Activated CD8-positive, alpha-beta memory T cell treated with anti-CD3 and anti-CD28 coated beads, Interleukin-2, amount 50 U/mL, for 4 hours (primary cell): ENCODE measurements at places on chromosomes 11 and 22.
A peak's percentile ranks its signal among the peaks of the same experiment; 100 is the strongest.

DNA sequence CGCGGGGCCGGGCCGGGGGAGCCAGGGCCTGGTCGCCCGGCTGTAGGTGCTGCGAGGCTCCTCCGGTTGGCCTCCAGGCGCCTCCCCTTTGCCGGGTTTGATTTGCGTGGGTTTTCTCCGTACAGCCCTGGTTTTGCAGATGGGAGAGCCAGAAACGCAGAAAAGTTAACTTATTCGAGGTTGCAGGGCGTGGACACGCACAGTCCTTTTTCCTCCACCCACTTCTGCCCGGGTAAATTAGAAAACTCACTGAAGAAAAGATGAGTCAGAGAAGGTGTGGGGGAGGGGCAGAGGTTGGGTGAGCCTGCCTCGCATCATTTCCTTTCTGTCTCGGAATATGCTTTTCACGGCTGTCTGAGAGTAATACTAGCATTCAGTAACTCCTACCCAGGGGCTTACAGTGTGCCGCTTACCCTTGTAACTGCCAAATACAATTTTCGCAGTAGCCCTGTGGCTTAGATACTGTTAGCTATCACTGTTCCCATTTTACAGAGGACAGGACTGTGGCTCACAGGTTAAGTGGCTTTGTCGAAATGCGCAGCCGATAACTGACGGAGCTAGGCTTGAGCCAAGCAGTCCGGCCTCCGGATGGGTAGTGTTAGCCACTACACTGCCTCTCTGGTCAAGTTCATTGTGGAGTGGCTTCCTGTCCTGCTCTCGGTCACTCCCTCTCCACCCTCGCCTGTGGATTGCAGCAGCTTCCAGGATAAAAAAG is 812 bp downstream of the FADD start:
- peak; percentile 91 for DNase-seq

DNA sequence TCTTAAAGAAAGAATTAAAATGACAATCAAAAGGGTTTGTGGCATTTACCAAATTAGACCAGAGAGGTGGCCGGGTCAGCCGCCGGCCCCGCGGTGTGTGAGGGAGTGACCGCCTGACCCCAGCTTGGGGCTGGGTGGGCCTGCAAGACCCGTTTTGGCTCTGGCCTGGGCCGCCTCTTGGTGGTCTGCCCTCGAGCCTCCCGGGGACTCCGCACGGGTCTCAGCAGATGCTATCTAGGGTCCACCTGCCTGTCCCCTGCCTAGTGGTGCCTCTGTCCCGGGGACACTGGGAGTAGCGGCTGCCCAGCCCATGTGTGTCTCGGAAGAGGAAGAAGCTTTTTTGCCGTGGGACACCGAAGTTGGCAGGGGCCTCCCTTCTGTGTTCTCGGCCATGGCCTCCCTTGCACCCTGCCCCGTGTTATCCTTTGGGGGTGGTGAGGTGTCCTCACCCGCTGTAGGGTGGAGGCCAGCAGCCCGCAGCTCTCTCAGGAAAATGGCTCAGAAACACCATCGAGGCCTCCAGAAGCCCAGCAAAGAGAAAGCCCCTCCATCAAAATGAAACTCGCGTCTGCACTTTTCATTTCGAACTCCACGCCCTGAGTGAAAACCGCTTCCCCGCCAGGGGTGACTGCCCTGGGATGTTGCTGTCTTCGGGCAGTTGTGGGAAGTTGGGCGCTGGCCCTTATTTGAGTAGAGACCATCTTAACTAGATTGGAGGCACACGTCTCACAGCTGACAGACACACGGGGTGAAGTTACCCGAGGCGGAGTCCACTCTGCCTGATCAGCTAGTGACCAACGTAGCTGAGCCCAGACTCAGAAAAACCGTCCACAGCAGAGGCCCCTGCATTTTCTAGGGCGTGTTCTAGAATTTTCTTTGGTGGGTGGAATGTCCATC is 8.0 kb downstream of the CCND1 start:
- no peak for DNase-seq

GRCh38 chr11:11956006-11956405 is 52.4 kb downstream of the DKK3 start:
- DNase-seq: no peak

- no peak for DNase-seq
Observed at GRCh38 chr11:115146425-115146824, 357.8 kb downstream of the CADM1 start.

DNA sequence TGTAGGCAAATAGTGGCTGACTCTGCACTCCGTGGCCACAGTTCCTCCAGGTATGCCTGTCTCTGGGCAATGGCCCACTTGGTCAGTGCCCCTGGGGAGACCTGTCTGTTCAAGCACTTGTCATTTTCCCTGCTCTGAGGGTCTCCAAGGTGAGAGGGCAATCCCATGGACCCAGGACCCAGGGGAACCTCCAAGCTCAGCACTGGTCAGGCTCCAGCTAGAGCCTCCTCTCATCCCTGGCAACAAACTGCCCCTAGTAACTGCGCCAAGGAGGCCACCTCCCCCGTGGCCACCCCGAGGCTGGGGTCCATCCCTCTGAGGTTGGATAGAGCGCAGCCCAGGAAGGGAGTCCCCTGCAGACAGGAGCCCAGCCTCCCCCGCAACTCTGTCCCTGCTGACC is 713 bp upstream of the ANKK1 start:
- no peak for DNase-seq

DNA sequence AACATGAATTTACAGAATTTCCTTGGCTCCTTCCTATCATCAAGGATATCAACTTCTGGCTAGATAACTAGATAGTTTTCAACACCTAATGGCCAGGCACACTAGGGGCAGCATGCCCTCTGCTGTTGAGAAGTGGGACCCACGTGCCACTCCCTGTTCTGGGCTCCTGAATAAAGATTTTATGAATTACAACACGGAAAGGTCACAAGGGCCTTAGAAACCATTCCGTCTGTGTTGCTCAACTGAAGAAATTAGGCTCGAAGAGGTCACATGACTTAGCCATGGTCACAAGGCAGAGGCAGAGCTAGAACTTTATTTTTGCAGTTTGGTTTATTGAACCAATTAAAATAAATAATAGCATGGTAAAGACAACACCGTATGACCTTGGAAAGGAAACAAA is 36.0 kb downstream of the PRCP start:
- DNase-seq: no peak

DNA sequence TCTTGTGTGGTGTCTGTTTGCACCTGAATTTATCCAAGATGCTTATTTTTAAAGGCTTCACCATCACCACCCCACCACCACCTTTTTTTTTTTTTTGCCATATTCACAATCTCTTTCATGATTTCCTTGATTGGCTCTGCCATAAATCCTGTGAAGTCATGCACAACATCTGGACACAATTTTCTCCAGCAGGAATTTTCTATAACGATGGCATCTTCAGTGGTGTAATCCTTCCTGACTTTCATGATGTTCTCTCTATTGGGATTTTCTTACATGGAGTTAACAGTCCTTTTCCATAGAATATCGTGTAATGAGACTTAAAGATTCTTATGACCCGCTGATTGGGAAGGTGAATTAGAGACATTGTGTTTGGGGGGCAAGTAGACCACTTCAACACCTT is 17.8 kb downstream of the ZFP91 start:
- DNase-seq: no peak

DNA sequence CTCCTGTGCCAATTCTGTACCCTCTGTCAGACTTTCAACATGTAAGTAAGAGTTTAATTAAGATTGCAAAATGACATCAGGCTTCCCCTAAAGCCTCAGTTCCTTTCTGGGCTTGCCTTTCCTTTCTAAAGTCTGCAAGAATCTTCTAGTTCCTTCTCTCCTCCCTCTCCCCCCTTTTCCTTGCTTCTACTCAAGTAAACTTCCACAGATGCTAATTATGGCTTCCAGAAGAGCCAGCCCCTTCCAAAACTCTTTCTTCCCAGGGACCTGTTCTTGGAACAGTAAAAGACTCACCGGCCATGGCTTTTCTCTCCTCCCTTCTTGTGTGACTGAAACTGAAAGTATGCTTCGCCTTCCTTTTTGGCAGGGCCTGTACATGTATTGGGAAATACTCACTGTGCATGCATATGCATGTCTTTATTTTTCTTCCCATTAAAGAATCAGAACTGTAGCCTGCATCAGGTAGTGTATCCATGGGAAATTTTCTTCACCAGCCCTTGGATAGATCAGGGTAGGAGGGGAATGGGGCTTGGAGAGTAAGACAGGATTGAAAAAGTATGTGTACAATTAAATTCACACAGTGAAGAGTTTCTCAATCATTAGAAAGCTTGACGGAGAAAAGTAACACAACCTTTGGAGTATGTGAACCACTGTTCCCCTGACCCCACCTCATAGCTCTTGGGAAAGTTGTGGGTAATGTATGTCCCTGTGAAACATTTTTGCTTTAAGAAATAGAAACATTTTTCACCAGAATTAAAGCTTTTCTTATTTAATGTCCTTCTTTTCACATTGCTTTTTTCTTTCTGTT is at the start of gene CASP1:
TSS of gene CASP1 (minus strand) at position 332 of the 808 bp plus-strand sequence. CDS start at position 301, 31 bp downstream.
- no peak for DNase-seq

GRCh38 chr11:102012946-102013345 is 34.3 kb upstream of the CFAP300 start:
- no peak for DNase-seq

DNA sequence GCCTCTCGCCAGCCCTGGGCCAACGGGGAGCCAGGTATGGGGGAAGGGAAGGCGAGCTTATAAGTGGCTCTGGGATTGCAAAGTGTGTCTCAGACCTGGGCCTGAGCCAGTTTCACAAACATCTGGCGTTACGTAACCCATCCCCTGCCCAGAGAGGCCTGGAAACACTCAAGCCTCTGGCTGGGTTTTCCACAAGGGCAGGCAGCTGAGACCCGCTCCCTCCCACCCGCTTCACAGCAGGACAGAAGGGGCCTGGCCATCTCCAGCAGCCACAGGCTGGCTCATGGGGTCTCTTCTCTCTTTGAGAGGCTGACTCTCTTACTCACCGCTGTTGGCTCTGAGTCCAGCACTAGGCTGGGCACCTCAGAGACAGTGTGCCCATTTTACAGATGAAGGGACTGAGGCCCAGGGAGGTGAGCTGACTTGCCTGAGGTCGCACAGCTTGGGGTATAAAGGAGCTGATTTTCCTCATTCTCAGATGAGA is 44.5 kb downstream of the TRIOBP start:
- no peak for DNase-seq

DNA sequence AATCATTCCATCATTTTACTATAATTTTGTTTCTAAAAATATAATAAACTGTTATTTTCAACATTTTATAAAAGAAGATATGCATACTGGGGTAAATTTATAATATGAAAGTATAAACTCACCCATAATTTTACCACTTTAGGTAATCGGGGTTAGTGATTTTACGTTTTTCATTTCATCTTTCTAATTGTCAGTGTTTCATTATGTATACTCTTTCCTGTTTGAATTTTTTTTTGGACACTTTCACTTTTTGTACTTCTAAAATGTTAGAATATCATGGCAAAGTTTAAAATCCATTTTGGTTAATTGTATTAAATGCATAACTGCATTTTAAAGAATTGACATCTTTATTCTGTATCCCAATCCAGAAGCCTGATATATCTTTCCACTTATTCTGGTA is 115.8 kb downstream of the METTL15 start:
- no peak for DNase-seq

DNA sequence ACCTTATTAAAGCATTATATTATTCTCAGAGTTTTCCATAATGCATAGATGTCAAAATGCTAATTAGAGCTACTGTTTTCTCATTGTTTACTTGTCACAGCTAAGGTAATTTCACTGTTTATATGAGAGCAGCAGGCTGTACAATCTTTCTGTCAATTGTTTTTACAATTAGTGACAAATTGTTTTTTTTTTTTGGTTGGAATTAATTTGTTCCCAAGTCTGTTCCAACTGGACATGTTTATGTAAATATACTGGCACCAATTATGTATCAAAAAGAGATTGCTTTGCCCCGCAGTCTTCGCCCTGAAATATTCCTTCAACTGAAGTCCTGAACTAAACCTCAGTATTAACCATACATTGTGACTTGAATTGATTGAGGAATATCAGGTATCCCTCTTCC is 72.3 kb upstream of the GRIA4 start:
- DNase-seq: no peak

DNA sequence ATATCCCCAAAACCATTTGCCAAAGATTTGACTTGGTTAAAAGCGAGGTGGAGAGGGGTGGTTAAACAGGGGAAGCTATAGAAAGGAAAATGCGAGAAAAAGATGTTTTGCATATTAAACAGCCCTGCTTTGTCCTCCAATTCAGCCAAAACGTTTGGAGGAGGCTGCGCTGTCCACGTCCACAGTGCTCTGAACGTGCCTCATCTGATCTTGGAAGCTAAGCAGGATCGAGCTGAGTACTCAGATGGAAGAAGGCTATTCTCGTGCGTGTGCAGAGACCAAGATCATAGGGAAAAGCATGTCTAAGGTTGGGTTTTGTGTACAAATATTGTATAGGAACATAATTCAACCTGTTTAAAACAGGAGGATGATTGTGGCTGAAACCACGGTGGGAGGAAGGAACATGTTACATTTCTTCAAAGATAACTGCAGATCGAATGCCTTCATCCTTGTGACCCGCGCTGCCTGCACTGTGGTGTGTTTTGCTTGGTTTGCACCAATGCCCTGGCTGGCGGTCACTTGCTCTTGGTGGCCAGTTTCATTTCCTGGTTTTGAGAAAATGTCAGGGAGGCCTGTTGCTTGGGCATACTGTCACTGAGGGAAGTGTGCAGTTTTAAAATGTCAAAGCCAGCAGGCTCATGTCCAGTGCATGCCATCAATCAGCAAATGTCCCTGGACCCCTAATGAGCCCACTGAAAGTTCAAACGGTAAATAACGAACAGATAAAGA is 40.4 kb downstream of the FLI1 start:
- no peak for DNase-seq

DNA sequence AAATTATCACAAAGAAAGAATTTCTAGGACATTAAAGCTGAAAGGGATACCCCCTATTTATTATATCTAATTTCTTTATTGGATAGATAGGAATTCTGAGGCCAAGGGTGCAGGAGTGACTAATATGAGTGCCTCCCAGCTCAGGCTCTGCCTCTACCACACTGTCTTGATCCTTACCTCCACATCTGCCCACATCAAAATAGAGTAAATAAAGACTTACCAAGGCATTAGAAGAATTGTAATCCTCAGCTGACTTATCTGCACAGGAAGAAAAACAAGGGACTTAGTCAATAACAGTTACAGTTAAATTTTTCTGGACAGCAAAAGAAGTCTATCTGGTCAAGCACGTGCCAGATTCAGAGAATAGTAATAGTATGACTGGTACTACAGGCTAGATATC is 72.6 kb upstream of the GDPD4 start:
- DNase-seq: no peak

DNA sequence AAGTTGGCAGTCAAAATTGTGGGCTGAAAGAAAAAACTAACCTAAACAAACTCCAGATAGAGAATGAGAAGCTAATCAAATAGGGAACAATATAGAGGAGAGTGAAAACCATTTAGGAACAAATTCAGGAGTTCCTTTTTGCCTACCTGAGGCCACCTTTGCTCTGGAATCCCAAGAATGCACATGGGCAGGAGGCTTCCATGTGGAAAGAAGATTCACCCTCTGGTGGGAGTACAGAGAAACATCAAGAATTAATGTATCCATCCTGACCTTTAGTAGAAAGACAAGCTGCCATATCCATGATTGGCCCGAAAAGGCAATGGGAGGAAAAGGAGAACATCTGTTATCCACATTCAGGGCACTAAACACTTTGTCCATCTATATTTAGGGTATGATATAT is 35.0 kb upstream of the MRGPRX1 start:
- DNase-seq: no peak

- no peak for DNase-seq
Observed at GRCh38 chr11:1548221-1549070, 23.6 kb downstream of the DUSP8 start.

- peak; percentile 42 for DNase-seq
Observed at GRCh38 chr11:94171693-94172440, 43.2 kb downstream of the PANX1 start.

- no peak for DNase-seq
Observed at GRCh38 chr11:85955531-85955930, 100.3 kb downstream of the CCDC83 start.
